ENCODE measurements at places on chromosomes 5 and 9. TPM values are rescaled to one million over a fixed set of nuclear protein-coding genes. Genes with fewer than 3 reads are reported as not detected.

PDLIM4 gene
- total RNA-seq, result not detected

TMEM267 gene
- total RNA-seq, result 12.8 TPM

GOLM1 gene
- total RNA-seq, result 24.4 TPM

FCN2 gene
- not detected for total RNA-seq

SV2C gene
- not detected for total RNA-seq

ISL1 gene
- not detected for total RNA-seq

SCGB3A1 gene
- total RNA-seq, result not detected

GNPDA1 gene
- 12.0 TPM for total RNA-seq

CLIC3 gene
- total RNA-seq, result 144 TPM

All from natural killer cell (primary cell).